ENCODE measurements at places on chromosomes 2 and 18.

GRCh38 chr2:62663411-62663810 lies 42.1 kb upstream of the EHBP1 start:
- DNase-seq: peak; percentile 49

- DNase-seq: no peak
Measured at GRCh38 chr2:216430811-216431530, 18.7 kb downstream of the SMARCAL1 start.

- no peak for DNase-seq
Measured at GRCh38 chr2:160731856-160732255, 238.2 kb upstream of the RBMS1 start.

GRCh38 chr2:143524559-143525401 lies 395.6 kb downstream of the ARHGAP15 start:
- no peak for DNase-seq

GRCh38 chr2:88818381-88818780 lies 126.9 kb downstream of the RPIA start:
- DNase-seq: no peak

- no peak for DNase-seq
Measured at GRCh38 chr2:119808516-119809147, 48.9 kb downstream of the PTPN4 start.

- DNase-seq: no peak
Measured at GRCh38 chr2:41701231-41701630, 346.6 kb upstream of the PKDCC start.

GRCh38 chr2:27025281-27025800 lies 7.4 kb upstream of the TMEM214 start:
- DNase-seq: peak; percentile 8

DNA sequence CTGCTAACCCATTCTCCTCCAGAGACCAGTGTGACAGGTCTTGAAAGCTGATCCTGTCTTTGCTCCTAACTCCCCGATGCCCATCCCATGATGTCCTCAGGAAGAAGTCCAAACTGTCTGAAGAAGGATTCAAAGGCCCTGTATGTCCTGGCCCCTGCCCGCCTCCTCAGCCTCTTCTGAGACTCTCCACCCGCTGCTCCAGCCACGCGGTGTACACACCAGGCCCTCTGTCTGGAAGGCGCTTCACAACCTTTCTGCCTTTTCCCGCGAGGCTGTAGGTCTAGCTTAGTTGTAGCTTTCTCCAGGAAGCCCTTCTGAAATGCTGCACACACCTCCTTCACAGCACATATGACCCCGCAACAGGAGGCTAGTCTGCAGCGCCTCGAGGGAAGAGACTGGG lies 23.5 kb upstream of the CRYBA2 start:
- no peak for DNase-seq

All from uterus (tissue), 4 donors.